Uterus (tissue), 4 donors: ENCODE measurements at places on chromosomes 13 and 19. TPM values are rescaled to one million over a fixed set of nuclear protein-coding genes. Genes with fewer than 3 reads are reported as not detected.

GRCh38 chr19:5078182-5078581 is 109.3 kb downstream of the KDM4B start:
- no peak overlapping the region for H3K27ac ChIP-seq
- H3K4me3 ChIP-seq = no peak overlapping the region

- DNase-seq = no peak
- no peak overlapping the region for H3K4me3 ChIP-seq
- H3K27me3 ChIP-seq = no peaks in the 10 kb centered on the region
- H3K36me3 ChIP-seq = no peaks in the 10 kb centered on the region
Observed at GRCh38 chr13:113542751-113543424, 41.7 kb upstream of the TFDP1 start.

DNA sequence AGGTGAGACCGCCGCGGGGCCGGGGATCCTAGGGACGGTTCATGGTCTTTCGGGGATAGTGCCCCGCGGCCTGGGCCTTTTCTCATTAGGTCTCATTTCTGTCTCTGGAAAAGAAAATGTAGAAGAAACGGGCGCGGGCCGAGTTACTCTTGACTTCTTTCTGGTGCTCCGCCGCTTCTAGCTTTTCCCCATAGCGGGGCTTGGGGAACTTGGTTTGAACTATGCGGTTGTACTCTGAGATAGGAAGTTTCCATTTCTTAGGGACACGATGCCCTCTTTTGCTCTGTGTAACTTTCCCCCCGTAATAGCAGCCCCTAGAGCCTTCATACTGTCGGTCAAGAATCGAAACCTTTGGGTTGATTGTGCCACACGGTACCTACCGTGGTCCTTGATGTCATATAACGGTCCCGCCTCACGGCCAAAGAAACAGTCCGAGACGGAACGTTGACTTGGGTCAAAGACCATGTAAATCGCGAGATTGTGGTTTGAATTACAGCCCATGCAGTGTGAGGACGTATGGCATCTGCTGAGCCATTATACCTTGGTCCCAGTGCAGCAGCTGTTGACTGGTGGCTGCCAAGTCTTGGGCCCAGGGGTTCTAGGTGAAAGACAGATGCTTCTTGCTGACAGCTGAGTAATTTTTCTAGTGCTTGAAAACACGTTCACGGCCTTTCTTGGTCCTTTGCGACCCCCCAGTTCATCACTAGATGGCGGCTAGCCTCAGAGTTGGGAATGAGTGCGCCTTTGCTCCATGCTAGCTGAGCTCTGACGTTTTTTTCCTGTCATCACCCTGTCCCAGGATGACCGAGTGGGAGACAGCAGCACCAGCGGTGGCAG is 487 bp downstream of the RPS5 start:
- no peak for DNase-seq
- H3K27ac ChIP-seq = peak overlapping the region; percentile 92
- H3K4me3 ChIP-seq = peak overlapping the region; percentile 61
- H3K4me1 ChIP-seq = peaks cover 5% of the 10 kb centered on the region
- no peaks in the 10 kb centered on the region for H3K36me3 ChIP-seq

- no peaks in the 10 kb centered on the region for H3K4me1 ChIP-seq
- DNase-seq = no peak
- no peaks in the 10 kb centered on the region for H3K36me3 ChIP-seq
- no peak overlapping the region for H3K4me3 ChIP-seq
- H3K27ac ChIP-seq = no peak overlapping the region
- H3K27me3 ChIP-seq = no peaks in the 10 kb centered on the region
Observed at GRCh38 chr13:31088826-31089420, 72.8 kb downstream of the HSPH1 start.

GRCh38 chr13:29713839-29714238 is 118.4 kb upstream of the SLC7A1 start:
- H3K27ac ChIP-seq = no peak overlapping the region
- no peak for DNase-seq
- no peaks in the 10 kb centered on the region for H3K4me1 ChIP-seq
- H3K27me3 ChIP-seq = no peaks in the 10 kb centered on the region
- no peaks in the 10 kb centered on the region for H3K36me3 ChIP-seq

Gene F2RL3
- 20.0 TPM for total RNA-seq

DNA sequence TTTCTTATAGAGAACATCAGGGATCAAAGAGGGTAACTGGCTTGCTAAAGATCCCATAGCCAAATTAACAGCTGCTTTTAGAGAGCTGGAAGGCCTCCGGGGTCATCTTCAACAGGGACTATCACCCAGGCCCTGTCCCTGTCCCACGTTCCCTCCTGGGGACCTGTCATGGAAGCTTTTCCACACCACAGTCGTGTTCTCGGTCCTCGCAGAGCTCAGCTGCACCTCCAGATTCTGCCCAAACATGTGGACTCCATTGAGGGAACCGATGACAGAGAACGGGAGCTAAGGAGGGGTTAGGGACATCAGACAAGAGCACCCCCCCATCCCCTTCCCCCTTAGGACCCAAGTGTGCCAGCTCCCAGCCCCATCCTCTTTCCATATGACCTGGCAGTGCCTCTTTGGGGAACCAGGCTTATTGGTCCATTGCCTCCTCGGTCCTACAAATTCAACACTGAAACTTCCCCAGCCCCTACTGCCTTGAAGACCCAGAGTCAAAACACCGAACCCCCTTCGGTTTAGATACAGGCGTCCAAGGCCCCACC is 568 bp downstream of the FUZ start:
- DNase-seq = no peak
- H3K36me3 ChIP-seq = no peaks in the 10 kb centered on the region
- H3K27ac ChIP-seq = peak overlapping the region; percentile 92
- H3K4me1 ChIP-seq = no peaks in the 10 kb centered on the region
- no peaks in the 10 kb centered on the region for H3K27me3 ChIP-seq
- peak overlapping the region; percentile 70 for H3K4me3 ChIP-seq

Gene SCAMP4
- 68.9 TPM for total RNA-seq

DNA sequence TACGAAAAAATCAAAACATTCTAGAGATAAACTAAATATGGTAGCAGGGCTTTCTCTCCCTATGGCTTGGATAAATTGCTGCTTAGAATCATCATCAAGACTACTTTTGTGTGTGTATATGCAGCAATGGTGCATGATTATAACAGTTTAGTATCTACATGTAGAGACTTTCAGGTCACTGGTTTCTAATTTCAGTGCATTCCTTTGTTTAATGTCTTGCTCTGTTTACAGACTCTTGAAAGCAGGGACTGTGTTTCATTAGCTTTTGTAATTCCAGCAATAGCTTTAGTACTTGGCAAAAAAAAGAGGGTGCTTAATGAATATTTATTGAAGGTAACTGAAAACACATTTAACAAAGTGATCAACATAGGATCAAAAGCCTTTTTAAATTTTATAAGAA is 420.7 kb downstream of the PCDH9 start:
- no peaks in the 10 kb centered on the region for H3K36me3 ChIP-seq
- no peaks in the 10 kb centered on the region for H3K4me1 ChIP-seq
- H3K27ac ChIP-seq = no peak overlapping the region
- no peak for DNase-seq
- H3K27me3 ChIP-seq = no peaks in the 10 kb centered on the region

GRCh38 chr13:112464720-112465119 is 88.6 kb downstream of the SPACA7 start:
- DNase-seq = no peak
- no peaks in the 10 kb centered on the region for H3K27me3 ChIP-seq
- no peak overlapping the region for H3K4me3 ChIP-seq

GRCh38 chr13:111203736-111204389 is 88.8 kb downstream of the ARHGEF7 start:
- peaks cover 7% of the 10 kb centered on the region for H3K4me1 ChIP-seq
- H3K4me3 ChIP-seq = no peak overlapping the region
- H3K27me3 ChIP-seq = no peaks in the 10 kb centered on the region
- no peak for DNase-seq
- H3K27ac ChIP-seq = peak overlapping the region; percentile 70
- no peaks in the 10 kb centered on the region for H3K36me3 ChIP-seq

GRCh38 chr13:108120856-108121255 is 94.5 kb downstream of the LIG4 start:
- no peaks in the 10 kb centered on the region for H3K36me3 ChIP-seq
- no peak overlapping the region for H3K27ac ChIP-seq
- no peak for DNase-seq
- H3K4me1 ChIP-seq = no peaks in the 10 kb centered on the region
- H3K27me3 ChIP-seq = peaks cover 3% of the 10 kb centered on the region

Gene CDX2
- total RNA-seq = not detected

Gene FGF21
- total RNA-seq = not detected

DNA sequence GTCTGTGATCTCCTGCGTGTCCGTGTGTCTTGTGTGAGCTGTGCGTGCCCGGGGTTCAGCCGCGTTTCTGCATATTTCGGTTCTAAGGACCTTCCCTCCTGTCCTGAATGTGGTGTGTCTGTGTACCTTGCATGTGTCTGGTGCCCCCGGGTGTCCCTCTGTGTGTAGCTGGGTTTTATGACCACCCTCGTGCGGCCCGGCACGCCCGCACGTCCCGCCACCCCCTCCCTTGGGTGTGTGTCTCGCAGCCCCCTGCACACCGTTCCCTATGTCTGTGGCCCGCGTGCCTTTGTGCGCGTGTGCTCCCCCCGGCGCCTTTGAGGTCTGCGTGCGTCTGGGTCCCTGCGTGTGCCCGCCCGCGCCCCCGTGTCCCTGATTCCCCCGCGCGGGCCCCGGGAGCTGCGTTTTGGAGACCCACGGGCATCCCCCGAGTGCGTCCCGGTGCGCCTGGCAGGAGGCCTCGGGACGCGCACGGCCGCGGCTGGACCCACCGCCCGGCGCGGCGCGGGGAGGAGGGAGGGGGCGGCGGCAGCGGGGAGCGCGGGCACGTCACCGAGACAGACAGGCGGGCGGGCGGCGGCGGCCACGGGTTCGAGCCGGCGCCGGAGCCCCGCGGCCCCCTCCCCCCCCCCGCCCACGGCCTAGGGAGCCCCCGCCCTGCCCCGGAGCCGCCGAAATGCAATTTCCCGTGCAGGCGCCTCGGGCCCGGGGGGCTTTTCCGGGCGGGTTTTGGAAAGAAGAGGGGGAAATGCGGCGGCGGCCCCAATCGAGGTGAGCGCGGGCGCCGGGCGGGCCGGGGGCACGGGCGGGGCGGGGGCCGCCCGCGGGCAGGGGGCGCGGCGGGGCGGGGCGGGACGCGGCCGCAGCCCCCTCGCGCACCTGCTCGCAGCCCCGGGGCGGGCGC is 12.0 kb upstream of the NANOS3 start:
- H3K36me3 ChIP-seq = no peaks in the 10 kb centered on the region
- no peaks in the 10 kb centered on the region for H3K27me3 ChIP-seq
- peaks cover 12% of the 10 kb centered on the region for H3K4me1 ChIP-seq
- H3K4me3 ChIP-seq = peak overlapping the region; percentile 64
- H3K27ac ChIP-seq = peak overlapping the region; percentile 73

Gene CGB3
- total RNA-seq = not detected
